ENCODE measurements at places on chromosomes 11 and 22.
A peak's percentile ranks its signal among the peaks of the same experiment; 100 is the strongest.

GRCh38 chr11:71246559-71246958 lies 5.8 kb downstream of the SHANK2 start:
- DNase-seq: no peak

GRCh38 chr22:46289244-46289891 lies 7.3 kb upstream of the GTSE1 start:
- no peak for DNase-seq

- DNase-seq: no peak
These were observed at the start of gene ARHGAP42 for GRCh38 chr11:100687054-100687629. ARHGAP42 (plus strand) TSS chr11:100687288; CDS start chr11:100687679, 391 bp downstream.

DNA sequence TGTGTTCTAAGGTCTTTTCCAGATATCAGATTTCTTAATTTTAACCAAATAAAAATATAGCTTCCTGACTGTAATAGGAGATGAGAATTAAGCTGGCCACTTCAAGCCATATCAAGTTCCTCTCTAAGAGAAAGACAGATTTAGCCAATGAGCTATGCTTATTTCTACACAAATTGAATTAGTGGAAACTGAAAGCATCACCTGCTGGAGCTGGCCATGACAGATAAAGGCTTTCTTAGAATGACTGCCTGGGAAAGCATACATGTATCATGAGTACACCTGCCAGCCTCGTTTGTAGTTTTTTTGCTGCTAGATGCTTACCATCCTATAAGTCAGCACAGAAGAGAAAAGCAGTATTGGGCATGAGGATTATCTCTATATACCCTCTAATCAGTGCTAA lies 53.5 kb upstream of the DBX1 start:
- no peak for DNase-seq

DNA sequence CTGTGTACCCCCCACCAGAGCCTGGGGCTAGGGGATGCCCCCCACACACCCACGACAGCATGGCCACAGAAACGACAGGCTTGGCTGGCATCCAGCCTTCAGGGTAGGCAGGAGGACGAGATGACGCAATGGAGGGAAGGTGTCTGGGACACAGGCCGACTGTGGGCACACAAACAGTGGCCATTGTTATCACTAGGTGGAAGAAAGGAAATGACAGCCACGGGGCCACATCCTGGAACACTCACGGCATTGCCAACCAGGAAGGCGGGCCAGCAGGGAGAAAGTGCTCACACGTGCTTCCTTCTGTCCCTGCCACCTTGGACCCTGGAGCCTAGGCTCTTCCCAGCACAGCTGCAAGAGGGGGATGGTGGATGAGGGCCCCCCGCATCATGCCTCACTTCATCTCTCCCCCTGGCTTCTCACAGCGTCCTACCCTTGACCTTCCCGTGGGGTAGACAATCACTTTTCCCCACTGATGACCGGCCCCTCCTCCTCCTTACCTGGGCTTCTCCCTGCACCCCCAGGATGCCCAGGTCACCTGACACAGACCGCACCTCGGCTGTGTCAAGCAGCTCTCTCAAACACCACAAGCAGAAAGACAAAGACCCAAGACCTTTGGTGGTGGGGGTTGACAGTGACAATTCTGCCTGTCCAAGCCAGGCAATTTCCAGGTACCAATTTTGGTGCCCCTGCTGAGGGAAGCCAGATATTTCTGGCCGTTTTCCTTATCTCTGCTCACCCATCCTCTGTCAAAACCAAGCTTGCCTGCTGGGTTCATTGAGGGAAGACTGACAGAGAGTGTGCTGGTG lies 8.6 kb downstream of the PLA2G6 start:
- DNase-seq: no peak

DNA sequence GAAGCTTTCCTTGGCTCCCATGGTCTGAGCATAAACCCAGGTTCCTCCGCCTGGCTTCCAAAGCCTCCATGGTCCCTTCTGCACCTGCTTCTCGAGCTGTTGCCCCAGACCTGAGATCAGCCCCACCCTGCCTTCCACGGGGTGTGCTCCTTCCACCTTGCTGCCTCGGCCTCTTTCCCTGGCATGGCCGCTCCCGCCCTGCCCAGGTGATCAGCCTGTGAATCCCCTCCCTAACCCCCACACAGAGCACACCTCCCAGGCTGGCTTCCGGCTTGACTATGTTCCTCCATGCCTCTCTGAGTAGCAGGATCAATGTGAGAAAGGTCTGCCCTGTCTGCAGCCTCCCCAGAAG lies 2.7 kb upstream of the PPP6R3 start:
- DNase-seq: no peak

DNA sequence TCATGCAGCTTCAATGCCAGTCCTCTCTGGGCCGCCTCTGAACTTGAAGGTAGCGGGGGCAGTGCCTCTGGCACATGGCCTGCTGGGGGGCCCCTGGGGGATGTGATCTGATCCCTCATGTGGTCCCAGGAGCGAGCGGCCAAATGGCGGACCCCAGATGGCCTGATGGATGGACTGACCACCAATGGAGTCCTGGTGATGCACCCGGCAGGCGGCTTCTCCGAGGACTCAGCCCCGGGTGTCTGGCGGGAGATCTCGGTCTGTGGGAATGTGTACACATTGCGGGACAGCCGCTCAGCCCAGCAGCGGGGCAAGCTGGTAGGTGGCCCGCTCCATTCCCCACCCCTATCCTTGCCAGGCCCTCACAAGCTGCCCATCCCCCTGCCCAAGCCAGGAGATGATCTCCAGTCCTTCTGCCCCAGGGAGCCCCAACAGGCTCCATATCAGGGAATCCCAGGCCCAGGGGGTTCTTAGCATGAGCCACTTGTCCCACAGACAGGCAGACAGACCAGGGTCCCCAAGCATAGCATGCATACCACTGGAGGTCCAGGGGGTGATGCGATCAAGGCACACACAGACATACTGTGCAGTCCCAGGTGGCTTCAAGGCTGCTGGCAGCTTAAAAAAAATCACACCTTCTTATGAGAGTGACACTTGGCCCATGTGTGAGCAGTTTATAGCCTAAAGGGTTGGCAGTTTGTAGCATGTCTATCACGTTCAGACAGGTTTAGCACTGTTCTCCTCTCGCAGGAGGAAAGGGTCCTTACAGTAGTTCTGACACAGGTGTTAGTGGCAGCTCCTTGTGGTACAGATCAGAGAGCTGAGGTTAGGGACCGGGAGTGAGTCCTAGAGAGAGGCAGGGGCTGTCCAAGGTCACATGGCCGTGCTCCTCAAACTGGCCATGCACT lies 6.4 kb upstream of the DPP3 start:
- DNase-seq: no peak

DNA sequence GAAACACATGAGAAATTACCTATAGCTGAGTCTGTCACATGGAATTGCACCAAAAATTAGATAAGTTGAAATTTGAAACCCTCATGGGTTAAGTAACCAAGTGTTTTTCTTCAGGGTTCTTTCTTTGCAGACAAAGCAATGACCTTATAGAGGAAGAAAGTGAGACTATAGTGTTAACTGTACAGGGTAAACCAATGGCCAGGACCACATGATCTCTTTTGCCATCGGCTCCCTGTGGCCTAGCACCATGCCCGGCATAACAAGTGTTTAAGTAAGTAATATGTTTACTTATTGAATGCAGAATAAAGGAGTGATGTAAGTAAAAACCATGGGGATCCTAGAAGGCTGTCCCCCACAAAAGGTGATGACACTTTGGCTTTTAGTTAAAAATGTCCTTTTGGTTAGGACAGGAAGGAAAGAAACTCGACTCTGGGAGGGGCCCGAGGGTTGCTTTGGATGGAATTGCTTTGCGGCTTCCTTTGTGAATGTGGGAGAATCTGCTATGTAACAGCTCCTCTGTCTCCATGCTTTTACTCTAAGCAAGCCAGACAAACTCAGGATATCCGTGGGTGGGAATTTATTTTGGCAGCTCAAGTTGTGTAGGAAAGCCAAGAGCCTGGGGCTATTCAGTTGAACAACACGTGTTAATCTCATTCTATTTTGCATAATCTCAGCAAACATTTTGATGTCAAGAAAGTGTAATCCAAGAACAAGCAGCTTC lies 454.7 kb downstream of the INSC start:
- DNase-seq: no peak

- no peak for DNase-seq
These were observed 29.6 kb downstream of the C22orf31 start for GRCh38 chr22:29032014-29032475.

DNA sequence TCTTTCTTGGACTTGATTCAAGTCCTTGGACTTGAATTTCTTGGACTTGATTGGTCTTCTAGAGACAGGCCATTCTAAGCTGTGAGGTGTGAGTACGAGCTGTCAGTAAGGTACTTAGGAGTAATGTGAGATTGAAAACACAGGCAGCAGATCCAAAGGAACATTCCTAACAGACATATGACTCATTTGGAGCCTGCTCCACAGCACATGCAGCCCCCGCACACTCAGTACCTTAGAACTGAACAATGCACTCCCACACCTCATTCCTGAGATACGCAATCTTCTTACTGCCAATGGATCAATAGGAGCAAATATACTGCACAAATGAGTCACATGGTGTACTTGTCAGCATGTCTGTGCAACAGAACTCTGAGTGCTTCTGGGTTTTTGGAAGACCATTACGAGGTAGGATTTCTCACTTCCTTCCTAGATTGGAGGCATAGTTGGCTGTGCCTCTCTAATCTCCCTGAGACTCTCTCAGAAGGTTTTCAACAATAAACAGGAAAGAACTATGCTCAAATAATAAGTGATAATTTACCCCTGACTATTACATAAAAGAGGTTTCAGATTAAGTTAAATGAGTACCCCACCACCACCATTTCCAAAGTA lies 243.1 kb downstream of the KCNA4 start:
- DNase-seq: no peak

- no peak for DNase-seq
These were observed 80.8 kb upstream of the NNMT start for GRCh38 chr11:114215428-114215827.

- DNase-seq: no peak
These were observed 127.1 kb downstream of the EHF start for GRCh38 chr11:34748036-34748435.

DNA sequence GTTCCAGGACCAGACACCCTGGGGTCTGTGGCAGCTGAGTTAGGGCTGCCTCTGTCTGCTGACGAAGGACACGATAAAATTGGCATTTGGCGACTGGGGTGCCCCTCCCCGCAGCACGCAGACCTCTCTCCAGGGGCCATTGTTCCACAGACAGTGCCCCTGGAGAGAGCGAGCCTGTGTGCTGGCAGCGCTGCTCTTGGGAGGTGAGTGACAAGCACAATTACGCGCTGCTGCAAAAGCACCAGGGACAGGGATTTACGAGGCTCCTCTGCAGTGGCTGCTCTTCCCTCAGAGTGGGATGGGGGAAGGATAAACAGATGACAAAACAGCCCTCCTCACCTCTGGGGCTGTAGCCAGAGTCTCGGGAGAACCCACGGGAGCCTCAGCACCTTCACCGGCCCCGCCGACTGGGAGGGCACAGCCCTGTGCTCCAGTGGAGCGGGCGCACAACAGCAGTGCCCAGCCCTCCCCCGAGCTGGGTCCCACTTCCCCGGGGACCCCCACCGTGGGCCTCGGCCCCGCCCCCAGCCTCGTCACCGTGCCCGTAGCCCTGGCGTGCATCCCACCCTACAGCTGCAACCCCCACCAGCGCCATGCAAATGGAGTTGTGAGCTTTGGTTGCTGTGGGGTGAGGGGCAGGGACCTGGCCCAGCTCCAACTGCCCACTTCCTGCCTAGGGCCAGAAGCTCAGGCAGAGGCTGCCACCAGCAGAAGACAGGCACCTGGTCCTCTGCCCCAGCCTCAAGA lies 19.6 kb downstream of the CHID1 start:
- no peak for DNase-seq

- DNase-seq: no peak
These were observed 12.0 kb downstream of the ALG12 start for GRCh38 chr22:49906071-49906798.

- DNase-seq: peak; percentile 37
These were observed 1.1 kb downstream of the UBASH3B start for GRCh38 chr11:122656631-122657101.

- DNase-seq: no peak
These were observed 34.1 kb downstream of the YPEL1 start for GRCh38 chr22:21701384-21701971.

DNA sequence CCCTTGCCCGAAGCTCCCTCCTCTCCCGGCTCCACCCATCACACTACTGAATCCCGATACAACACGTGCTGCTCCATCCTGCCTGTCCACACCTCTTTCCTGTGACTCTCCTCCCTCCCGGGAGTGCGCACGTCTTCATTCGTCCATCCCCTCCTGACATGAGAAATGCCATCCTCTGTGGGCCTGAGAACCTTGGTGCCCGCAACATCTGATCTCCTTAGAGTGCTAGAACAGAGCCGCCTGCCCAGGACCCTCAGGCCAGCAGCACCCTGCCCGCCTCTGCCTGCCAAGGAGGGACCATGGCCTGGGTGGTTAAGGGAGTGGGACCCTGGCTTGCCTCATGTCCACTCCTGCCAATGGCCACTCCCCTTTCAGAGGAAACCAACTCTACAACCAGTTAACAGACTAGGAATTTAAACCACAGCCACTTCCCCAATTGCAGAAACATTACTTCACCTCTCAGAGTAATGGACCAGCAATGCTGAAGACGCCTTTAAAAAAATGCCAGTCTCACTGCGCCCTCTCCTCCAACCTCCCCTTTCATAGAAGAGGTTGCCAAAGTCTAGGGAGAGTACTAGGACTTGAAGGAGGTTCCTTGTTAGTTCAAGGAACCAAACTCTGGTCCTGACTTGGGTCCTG lies 466.3 kb downstream of the OPCML start:
- DNase-seq: no peak

DNA sequence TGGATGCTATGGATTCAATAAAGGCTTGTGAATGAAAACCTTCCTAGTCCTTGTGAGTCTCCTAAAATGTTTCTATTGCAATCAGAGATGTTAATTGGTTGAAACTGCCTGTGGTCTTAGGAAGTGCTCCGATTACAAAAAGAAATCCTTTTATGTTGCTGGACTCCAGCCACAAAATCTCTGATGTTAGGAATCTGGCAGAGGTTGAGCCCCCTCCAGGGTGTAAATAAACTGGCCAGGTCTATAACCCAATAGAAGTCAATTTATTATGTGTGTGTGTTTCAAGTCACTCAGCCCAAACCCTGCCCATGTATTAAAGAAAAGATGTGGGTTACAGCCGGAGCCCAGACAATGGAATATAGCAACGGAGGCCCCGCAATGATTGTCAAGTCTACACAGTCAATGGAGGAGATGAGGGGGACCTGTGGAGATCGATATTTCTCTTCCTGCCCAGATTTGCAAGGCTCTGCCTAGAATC lies 218.1 kb upstream of the SORL1-AS1 start:
- no peak for DNase-seq

- DNase-seq: no peak
These were observed 18.6 kb downstream of the PPP6R2 start for GRCh38 chr22:50361688-50362087.

GRCh38 chr22:39498802-39499201 lies 3.3 kb upstream of the MIEF1 start:
- no peak for DNase-seq

- DNase-seq: no peak
These were observed 72.7 kb upstream of the RTL6 start for GRCh38 chr22:44570476-44571445.

- DNase-seq: no peak
These were observed 8.9 kb downstream of the C1QTNF6 start for GRCh38 chr22:37179126-37179470.

DNA sequence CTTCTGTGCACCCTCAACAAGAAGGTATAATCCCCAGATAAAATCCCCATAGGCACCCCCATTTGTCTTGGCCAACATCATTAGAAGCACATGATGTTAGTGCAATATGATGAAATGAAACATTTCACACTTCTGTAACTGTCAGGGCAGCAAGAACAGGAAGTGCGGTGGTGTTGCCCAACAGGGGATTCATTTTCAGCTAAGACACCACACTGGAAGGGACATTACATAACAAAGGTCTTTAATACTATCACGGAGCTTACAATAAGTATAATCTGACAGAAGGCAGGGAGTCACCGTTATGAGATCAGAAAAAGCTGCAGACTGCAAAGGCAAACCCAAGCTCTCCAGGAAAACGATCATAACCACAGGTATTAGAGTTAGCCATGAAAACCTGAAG lies 2.0 kb downstream of the OR52W1 start:
- no peak for DNase-seq
